ENCODE measurements at places on chromosomes 4 and X.
A peak's percentile ranks its signal among the peaks of the same experiment; 100 is the strongest.

DNA sequence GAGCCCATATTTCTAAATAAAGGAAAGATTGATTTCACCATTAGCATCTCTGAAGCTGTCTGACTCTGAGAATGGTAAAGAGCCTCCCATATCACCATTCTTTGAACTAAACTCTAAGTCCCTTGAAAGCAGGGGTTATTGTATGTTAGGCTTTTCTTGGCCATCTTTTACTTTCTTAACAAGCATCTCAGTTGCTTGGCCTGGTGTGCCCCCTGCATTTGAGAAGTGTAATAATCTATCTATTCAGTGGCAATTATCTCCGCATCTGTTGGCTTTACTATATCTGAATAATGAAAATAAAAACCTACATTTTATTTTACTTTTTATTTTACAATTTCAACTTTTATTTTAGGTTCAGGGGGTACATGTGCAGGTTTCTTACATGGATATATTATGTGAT is 128.3 kb upstream of the ARMCX2 start:
- no peak for DNase-seq

DNA sequence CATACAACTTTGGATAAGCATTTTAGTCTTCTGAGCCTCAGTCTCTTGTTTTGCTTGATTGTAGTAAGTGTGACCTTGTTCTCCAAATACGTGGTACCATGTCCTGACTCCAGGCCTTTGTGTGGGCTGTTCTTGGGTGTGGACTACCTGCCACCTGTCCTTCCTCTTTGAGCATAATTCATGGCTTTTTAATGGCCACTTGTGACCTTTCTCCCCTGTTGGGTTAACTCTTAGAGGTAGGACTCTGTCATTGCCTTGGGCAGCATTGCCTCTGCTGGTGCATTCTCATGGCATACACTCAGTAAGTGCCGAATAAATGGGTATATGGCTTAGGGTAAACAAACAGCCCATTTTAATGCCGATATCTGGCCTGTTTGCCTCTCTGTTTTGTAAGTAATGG is 3.0 kb downstream of the NSD2 start:
- DNase-seq, result no peak

DNA sequence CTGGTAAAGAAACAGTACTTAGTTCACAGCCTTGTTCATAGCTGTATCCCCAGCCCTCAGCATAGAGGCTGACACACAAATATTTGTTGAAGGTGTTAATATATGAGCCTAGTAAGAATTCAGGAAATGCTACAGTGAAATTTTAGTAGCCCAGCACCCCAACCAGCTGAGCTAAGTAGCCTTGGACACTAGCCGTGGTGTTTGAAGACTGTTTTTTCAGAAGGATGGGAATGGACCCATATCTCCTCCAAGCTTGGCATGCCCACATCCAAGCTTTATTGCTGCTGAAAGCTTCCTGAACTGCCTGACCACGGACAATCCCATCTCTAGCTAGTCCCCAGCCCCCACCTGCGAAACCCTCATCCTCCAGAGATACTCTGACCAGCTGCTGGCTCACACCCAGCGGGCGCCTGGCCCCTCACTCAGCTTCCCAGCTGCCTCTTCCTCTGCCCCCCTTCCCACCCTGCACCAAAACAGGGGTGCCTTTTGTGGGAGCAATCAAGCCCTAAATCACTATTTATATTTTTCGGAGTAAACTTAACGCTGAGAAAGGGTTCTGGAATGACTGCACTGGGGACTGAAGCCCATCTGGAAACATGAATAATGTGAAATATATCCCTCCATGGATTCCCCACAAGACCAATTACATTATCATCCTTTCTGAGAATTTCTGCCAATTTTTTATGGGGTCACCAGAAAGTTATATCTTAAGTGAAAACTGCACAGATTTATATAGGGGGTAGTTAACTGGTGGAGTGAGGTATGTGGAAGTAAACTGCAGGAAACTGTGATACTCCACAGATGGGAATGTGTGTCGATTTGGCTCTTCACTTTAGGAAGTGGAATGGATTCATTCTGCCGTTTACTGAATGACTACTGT is 41.1 kb upstream of the CBR4 start:
- DNase-seq, result no peak

- DNase-seq, result no peak
Observed at GRCh38 chr4:174137698-174138097, 145.8 kb downstream of the FBXO8 start.

DNA sequence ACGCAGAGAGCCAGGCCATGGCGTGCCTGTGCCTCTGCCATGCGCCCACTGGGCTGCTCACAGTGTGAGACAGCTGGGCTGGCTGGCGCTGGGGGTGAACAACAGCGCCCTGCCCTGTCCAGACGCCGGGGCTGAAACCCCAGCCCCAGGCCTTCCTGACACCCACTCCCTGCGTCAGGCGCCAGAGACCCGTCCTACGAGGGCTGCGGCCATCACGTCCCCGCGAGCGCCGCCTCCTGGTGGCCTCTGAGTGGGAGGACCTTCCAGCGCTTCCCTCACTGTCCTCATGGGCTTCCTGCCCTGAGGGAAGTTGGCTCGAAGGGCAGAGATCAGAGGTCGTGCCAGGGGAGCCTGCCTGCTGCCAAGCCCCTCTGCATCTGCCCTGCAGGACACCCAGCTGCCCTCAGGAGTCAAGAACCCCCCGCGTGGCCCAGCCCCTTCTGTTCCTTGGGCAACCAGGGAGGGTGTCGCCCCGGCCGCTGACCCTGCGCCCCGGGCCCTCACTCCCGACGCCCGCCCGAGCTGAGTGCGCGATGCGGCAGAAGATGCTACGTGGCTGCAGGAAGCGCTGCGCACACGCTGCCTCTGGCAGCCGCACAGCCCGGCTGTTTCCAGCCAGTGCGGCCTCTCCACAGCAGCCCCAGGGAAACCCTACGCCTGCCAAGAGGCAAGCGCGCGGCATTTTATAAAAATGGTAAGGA is 16.2 kb downstream of the NELFA start:
- DNase-seq, result peak; percentile 96

GRCh38 chr4:145829629-145830395 is 108.8 kb downstream of the ZNF827 start:
- no peak for DNase-seq

- no peak for DNase-seq
Observed at GRCh38 chr4:39637221-39637585, 1.5 kb downstream of the SMIM14 start.

- DNase-seq, result no peak
Observed at GRCh38 chrX:129239371-129239770, 283.9 kb downstream of the SMARCA1 start.

- no peak for DNase-seq
Observed at GRCh38 chr4:56185901-56186300, 201.4 kb downstream of the AASDH start.

DNA sequence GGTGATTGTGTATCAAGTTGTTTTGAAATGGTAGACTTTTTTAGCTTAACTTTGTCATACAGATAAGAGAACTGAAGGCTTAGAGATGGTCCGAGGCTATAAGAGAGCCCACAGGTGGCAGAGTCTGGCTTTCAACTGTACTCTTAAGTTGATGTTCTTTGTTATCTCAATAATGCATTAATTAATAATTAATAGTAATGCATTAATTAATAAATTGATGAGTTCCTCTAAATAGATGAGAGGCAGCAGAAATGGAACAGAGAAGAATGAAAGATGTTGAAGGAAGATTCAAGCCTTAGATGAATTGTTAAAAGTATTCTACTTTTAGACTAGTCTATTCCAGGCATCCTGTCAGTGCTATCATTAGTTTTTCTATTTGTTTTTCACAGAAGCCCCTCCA is 22.4 kb downstream of the NUDT9 start:
- DNase-seq, result no peak

- DNase-seq, result peak; percentile 91
Observed at GRCh38 chrX:39445336-39445735, 644.1 kb downstream of the MID1IP1 start.

GRCh38 chr4:39435659-39436563 is 22.8 kb downstream of the RPL9 start:
- DNase-seq, result no peak

- no peak for DNase-seq
Observed at GRCh38 chr4:86685401-86685800, 91.3 kb downstream of the PTPN13 start.

DNA sequence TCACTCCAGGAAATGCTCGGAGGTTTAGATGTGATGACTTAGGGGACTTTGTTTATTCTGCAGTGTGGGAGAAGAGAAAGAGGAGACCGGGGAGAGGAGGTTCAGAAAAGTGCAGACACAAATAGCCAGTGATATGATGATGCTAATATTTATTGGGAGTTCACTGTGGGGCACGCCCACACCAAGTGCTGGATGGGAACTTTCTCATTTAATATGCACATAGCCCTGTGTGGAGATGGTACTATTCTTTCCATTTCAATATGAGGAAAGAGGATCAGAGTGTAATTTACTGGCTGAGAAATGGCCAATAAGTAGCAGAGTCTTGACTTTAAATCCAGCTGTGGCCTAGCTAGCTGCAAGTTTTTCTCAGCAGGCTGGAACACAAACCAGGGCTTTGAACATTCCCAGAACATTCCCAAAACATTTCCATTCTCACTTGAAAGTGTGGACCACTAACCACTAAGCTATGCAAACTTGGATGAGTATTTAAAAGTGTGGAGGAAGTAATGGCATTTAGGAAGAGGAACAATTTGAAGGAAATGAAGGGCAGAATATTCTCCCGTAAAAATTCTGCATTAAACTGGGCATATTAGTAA is 231.7 kb downstream of the HS3ST1 start:
- no peak for DNase-seq

- DNase-seq, result no peak
Observed at GRCh38 chr4:150962245-150962644, 52.8 kb downstream of the LRBA start.

DNA sequence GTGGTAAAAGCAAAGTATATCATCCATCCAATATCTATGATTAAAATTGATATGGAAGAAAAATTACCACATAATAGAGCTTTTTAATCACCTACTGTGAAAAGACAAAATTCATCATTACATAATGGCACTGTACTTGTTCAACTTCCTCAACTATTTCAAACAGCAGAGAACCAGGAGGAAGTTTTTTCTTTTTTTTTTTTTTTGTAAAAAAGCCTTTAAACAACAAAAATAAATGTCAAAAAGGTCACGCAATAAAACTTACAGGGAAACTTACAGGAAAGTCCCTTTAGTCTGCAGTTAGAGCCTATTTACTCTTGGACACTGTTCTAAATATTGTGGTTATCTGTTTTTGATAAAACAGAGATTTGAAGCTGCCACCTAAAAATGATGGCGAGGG is 4.8 kb downstream of the PDGFC start:
- no peak for DNase-seq

DNA sequence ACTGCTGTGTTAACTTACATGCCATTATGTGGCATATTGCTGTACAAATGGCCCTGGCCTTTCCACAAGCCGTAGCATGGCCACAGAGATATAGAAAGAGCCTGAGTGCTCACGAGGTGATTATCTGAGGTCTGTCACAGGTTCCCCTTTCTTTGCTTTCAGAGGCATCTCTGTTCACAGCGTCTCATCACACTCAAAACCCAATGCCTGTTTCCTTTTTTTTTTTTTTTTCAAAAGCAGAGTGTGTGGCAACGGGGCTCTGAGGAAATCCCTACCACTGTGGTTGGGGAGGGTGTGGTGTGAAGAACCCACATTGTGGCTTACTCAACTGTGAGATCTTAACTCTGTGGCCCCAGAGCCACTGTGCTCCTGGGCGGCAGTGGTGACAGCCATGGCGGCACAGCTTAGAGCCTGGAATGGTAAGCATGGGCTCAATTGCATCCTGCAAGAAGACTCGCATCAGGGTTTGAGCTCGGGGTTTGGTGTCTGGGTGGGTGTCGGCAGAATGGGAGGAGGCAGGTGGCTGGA is 30.8 kb downstream of the RTL5 start:
- no peak for DNase-seq

- peak; percentile 81 for DNase-seq
Observed at GRCh38 chr4:186104890-186105646, 564 bp downstream of the FAM149A start.

GRCh38 chr4:55318175-55319129 is 27.6 kb upstream of the SRD5A3 start:
- no peak for DNase-seq

- DNase-seq, result no peak
Observed at GRCh38 chrX:84339507-84340364, 151.7 kb upstream of the RPS6KA6 start.

- DNase-seq, result no peak
Observed at GRCh38 chrX:132426695-132427281, 62.0 kb downstream of the MBNL3 start.

- no peak for DNase-seq
Observed at GRCh38 chr4:52641854-52642563, 17.1 kb downstream of the USP46 start.

- no peak for DNase-seq
Observed at GRCh38 chr4:151939670-151940069, 178.9 kb upstream of the GATB start.

DNA sequence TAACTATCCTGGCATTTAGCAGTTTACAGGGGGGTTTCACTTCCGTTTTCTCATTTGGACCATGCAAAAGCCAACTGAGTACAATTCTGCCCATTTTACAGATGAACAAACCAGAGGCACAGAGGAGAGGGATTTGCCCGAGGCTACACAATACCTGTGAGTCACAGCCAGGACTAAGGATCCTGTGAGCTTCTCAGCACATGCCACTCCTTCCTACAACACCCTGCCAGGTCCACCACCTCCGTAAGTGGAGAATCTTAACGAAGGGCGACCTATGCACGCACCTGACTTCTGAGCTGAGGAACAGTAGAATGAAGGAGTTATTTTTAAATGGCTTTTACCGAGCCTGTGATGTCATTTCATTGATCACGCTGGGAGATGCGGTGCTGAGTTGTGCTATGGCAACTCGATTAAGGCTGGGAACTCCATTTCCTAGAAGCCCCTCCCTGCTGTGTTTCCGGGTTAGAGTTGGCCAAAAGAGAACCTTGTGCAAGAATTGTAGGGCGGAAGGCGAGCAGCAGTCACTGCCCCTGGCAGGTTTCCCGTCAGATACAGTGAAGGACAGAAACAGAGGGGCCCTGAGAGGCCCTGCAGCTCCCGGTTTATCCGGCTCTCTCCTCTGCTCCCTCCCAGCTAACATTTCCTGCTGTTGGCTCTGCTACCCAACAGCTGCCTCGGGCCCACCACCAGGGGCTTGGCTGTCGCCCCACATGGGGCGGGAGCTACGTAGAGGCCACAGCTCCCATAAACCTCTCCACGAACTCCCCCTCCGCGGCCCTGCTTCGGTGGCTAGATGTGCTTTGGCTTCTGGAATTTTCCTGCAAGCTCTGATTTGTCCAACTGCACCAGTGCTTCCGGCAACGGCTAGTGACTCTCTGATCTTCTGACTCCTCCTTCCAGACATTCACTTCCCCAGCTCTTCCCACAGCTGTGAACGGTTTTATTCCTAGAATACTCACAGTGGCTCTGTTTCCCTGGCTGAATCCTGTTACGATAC is 75.1 kb upstream of the USP9X start:
- DNase-seq, result peak; percentile 86

- no peak for DNase-seq
Observed at GRCh38 chr4:81426770-81427289, 44.9 kb downstream of the RASGEF1B start.

DNA sequence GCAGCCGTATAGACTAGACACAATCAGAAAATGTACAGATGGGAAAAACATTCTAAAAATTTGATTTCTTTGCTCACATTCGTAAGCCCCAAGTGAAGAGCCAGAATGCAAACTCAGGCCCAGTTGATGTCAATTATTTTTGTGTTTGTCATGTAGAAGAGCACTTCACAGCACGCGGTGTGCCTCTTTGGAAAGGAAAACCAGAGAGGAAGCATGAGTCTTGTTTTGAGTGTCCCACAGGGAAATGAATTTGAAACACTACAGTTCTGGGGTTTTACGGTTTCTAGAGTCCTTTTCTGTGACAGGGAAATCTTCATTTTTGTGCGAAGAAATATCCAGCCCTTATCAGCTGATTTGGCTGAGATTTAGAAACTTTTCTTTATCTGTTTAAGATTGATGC is 554.6 kb upstream of the BOD1L1 start:
- no peak for DNase-seq
